Posterior cingulate gyrus (tissue), 11 donors: ENCODE measurements at places on chromosomes 11 and 22.

DNA sequence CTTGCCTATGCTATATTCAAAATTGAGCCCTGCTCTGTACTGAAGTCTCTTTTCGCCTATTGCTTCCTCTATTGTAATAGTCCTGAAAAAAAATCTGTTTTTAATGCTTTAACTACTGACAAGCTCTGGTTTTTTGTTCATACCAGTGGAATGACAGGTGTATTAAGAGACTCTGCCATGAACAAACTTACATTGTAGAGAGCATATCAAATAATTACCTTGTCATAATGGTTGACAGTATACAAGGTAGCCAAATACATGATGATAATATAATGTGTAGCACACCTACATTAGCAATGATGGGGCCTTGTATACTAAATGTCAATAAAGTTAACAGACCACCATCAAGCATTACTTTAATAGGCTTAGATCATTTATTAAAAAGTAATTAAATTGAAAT is 175.0 kb downstream of the DYNC2H1 start:
- no peak for DNase-seq

- no peak for DNase-seq
These were observed 12.7 kb downstream of the GTPBP1 start for GRCh38 chr22:38718414-38718813.

DNA sequence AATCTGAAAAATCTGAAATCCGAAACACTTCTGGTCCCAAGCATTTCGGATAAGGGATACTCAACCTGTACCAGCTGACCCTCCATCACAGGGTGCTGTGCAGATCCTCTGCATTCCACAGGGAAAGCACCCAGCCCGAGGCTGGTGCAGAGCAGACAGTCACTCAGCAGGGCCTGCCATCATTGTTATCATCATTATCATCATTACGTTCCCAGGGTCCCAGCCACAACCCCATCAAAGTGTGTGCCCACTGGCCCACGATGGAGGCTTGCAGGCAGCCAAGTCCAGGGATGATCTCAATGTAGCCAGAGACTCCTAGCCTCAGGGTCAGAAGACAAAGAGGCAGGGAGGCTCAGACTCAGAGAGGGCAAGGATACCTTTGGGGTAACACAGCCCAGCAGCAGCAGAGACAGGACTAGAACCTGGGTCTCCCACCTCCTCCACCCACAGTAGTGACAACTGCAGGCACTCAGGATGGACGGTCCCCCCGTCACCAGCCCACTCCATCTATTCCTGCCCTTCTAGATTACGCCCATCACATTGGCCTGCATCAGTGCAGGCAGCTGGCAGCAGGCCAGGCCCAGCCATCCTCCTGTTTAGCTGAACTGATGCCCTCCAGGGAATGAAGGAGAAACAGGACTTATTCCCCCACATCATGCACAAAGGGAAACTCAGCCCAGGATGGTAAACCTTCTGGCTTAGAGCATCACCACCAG is 10.3 kb downstream of the GAL3ST1 start:
- DNase-seq, result no peak

DNA sequence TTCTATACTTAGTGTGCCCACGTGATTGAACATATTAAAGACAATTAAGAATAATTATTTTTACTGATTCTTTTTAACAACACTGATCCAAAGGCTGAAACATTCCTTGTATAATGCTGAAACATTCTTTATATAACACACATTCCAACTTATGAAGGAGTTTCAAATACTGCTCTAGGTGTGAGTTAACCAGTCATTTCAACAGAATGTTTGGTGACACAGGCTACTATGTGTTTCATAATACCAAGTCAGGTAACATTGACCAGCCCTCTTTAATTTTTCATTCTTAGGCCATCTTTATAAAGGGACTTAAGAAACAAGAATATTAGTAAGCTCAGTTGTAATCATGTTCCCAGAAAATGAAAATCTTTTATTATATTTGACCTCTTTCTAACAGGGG is 136.6 kb downstream of the ELP4 start:
- no peak for DNase-seq

- no peak for DNase-seq
These were observed 311 bp downstream of the BRD1 start for GRCh38 chr22:49827271-49827852.

DNA sequence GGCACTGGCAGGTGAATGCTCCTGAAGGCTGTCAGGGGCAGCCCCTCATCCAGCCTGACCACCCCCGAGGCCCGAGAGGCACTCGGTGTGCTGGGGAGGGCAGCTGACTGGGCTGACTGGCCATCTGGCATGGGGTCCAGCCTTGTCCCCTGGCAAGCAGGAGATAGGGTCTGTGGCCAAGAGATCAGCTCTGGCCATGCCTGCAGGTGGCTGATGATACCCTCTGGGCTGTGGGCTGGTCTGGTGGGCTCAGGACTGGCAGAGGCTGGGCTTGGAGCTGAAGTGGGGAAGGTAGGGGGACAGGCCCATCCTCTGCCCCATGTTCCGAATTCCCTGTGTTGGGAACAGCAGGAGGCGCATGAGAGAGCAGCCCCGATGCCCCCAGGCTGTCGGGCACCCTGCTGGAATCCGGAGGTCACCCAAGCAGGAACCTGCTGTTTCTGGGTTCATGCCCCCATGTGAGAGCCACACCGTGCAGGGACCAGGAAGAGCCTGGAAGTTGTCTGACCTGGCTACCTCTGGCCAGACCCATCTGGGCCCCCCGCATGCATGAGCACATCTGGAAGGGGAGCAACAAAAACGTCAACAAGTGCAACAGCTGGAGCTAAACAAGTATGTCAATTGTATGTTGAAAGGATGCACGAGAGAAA is 527.0 kb downstream of the TBC1D22A start:
- DNase-seq, result no peak

DNA sequence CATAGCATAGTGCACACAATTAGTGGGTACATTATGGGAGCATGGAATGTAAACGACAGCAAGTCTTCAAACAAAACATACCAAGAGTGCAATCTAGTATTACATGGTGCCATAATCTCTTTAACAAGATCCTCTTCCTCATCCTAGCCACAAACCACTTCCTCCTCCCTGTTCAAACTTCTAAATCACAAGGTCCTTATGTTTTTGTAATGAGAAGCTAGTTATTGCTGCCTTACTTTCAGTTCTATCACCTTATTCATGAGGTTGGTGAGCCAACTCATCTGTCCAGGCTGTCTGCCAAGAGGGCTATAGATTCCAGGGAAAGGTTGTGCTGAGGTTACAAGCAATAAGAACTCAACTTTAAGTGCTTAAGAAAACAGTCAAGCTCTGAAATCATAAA is 195.4 kb upstream of the ARHGAP20 start:
- no peak for DNase-seq
